ENCODE measurements at places on chromosomes 11 and 22. TPM values are rescaled to one million over a fixed set of nuclear protein-coding genes. Genes with fewer than 3 reads are reported as not detected.

The PDGFB gene
- 3.2 TPM for total RNA-seq

The GLYATL2 gene
- not detected for total RNA-seq

The ENTHD1 gene
- not detected for total RNA-seq

The HBG2 gene
- not detected for total RNA-seq

The OR10D3 gene
- total RNA-seq: not detected

The IL17RA gene
- total RNA-seq: 8.2 TPM

The TNNI2 gene
- total RNA-seq: 0.36 TPM

The ACP2 gene
- total RNA-seq: 21.2 TPM

The HTR3B gene
- not detected for total RNA-seq

The DGAT2 gene
- total RNA-seq: 2.1 TPM

The TSGA10IP gene
- total RNA-seq: not detected

The GLYATL1 gene
- total RNA-seq: not detected

The THY1 gene
- 12.2 TPM for total RNA-seq

The OR52N4 gene
- not detected for total RNA-seq

The OR56A1 gene
- total RNA-seq: not detected

The SUSD2 gene
- total RNA-seq: 76.7 TPM

The RBM4B gene
- 16.7 TPM for total RNA-seq

The BDNF gene
- total RNA-seq: 10.1 TPM

The SPTY2D1 gene
- total RNA-seq: 16.8 TPM

The RIMBP3C gene
- 0.13 TPM for total RNA-seq

The EMID1 gene
- total RNA-seq: 0.61 TPM

The LIF gene
- total RNA-seq: 31.6 TPM

The TRIM29 gene
- 26.6 TPM for total RNA-seq

The RIBC2 gene
- 2.6 TPM for total RNA-seq

The GLB1L2 gene
- total RNA-seq: 2.0 TPM

The SREBF2 gene
- 28.0 TPM for total RNA-seq

The POTEH gene
- total RNA-seq: not detected

The DBX1 gene
- total RNA-seq: not detected

The ACTN3 gene
- total RNA-seq: 0.06 TPM

The GAB4 gene
- total RNA-seq: not detected

The UBQLNL gene
- not detected for total RNA-seq

The SAA4 gene
- total RNA-seq: not detected

The KDM4E gene
- total RNA-seq: not detected

The OR51B4 gene
- not detected for total RNA-seq

The TMEM132A gene
- 92.5 TPM for total RNA-seq

The RAB39A gene
- 0.43 TPM for total RNA-seq

The THAP12 gene
- 40.1 TPM for total RNA-seq

The SLC22A25 gene
- total RNA-seq: not detected

The ASCL2 gene
- not detected for total RNA-seq

The PGA3 gene
- total RNA-seq: not detected

All from A549 treated with Hydrocortisone at 1 μM for 4 hours (cell line).